ENCODE measurements at places on chromosomes 7 and 10.
A peak's percentile ranks its signal among the peaks of the same experiment; 100 is the strongest.

DNA sequence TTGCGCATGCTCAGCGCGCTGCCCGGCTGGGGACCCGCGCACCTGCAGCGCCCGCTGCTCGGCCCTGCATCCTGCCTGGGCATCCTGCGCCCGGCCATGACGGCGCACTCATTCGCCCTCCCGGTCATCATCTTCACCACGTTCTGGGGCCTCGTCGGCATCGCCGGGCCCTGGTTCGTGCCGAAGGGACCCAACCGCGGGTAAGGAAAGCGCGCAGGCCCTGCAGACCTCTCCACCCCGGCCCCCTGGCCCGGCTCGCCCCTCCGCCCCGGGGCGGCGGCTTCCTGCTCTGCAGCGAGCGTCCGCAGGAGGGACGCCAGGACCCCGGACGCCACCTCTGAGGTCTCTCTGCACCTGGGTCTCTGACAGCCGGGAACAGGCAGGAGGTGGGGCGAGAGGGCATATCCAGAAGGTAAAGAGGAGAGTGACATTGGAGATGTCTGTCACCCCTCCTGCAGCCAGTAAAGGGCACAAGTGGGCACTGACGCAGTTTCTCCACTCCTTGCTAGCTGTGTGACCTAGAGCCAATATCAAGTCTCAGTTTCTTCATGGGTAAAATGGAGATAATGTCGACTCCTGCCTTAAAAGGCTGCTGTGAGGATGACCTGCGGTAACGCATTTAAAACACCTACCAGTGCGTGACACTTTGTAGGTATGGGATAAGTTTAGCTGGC, 338 bp downstream of the ATP6V0E2 start:
- DNase-seq: peak; percentile 35

DNA sequence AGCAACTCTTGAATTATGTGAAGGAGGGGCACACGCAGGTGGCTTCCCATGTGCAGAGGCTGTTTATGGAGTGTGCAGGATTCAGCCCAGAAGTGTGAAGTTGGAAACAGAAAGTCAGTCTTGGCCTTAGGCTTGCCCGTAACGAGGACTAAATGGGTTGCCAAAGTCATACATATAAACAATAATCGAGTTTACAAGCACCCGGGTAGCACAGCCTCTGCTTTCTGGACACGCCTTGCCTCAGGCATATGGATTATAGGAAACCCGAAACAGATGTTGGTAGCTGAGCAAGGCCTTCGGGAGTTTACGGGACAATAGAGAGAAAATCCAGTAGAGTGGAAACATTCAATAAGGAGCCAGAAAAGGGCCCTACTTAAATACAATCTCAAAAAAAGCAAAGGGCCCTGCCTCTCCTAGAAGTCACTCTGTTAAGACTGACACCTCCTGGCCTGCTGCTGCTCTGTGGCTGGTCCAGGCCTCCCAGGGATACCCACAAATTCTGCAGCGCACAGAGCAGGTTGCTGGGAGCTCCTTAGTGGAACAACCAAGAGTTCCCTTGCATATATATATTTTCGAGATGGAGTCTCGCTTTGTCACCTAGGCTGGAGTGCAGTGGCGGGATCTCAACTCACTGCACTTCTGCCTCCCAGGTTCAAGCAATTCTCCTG, 48.5 kb downstream of the SMKR1 start:
- DNase-seq: no peak

GRCh38 chr7:92716825-92717580, 119.4 kb downstream of the CDK6 start:
- no peak for DNase-seq

DNA sequence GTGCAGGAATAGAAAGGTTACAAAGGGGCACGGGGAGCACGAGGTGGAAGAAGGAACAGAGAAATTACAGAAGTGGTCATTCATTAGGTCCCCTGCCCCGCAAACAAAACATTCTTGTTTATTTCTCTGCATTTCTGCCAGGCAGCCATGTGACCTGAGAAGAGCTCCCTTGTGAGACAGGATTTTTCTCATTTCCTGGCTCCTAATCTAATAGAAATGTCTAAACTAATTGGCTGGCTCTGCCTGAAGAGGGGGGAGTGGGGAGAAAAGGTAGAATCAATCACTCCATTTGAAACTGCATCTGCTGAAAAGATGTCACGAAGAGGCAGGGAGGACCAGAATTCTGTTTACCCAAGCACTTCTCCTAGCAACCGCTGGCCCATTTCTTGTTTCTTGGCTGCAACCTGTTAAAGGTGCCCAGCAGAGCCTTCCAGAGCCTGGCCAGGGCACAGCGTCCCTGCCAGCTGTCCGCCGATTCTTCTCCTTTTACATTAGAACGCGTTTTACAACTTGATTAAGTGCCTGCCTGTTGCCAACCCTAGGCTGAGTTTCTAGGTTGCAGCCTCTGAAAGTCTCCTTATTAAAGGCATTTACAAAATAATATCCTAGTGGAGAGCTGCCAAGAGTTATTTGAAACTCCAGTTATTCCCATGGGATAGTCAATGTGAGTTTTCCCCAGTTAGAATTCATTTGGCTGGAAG, 1227.6 kb downstream of the TYW1 start:
- no peak for DNase-seq

DNA sequence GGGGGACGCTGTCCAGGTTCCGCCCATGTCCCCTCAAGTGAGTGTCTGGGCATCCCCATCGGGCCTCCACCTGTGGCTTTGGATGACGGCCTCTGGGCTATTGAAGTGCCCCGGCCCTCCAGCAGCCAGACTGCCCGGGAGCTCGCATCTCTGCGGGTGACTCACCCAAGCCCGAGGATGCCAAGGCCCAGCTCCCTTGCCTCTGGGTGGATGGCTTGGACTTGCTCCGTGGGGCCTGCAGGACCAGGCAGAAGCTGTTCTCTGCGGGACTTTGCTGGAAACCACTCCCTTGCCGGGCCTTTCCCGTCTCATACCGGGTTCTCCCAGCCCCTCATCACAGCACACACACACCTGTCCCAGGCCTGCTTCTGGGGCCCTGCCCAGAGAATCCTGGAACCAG, 22.4 kb downstream of the DPYSL4 start:
- DNase-seq: no peak

GRCh38 chr7:106883456-106884026, 18.5 kb downstream of the PIK3CG start:
- DNase-seq: no peak

- no peak for DNase-seq
Measured at GRCh38 chr7:65915921-65916657, 43.2 kb downstream of the VKORC1L1 start.

GRCh38 chr10:70752571-70752970, 32.6 kb downstream of the TBATA start:
- no peak for DNase-seq

GRCh38 chr7:115662676-115663075, 367.9 kb downstream of the TFEC start:
- DNase-seq: no peak

GRCh38 chr7:20778063-20778721, 8.5 kb downstream of the SP8 start:
- DNase-seq: no peak

DNA sequence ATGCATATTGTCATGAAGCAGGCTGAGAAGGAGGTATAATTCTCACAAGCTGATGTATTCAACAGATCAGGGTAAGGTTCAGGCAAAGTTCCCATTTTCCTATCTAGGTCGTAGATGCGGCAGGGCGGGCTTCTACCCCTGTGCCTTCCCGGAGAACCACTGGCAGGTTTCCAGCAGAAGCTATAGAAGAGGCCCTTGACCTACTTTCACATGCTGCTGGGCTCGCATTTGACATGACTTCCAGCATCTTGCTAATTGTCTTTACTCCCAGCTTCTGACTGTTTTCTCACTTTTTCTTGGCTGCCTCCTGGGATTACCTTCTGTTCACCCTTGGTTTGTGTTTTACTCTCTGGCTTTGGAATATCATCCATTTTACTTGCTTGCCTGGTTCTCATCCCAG, 32.6 kb upstream of the ORC5 start:
- DNase-seq: no peak

GRCh38 chr7:26182706-26183105, 17.8 kb downstream of the HNRNPA2B1 start:
- DNase-seq: no peak

DNA sequence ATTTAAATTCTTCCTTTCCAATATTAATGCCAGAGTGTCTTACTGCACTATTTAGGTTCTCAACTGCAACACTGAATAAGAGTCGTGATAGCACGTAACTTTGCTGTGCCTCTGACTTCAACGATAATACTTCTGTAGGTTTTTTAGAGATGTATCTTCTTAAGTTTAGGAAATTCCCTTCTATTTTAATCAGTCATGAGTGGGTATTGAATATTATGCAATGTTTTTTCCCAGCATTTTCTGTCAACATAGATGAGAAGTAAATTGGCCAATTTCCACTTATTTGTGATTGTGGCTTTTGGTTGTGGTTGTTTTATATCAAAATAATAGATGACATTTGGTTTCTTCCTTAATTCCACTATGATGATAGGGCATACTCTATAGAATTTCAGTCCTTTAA, 6.7 kb upstream of the STK17A start:
- no peak for DNase-seq

DNA sequence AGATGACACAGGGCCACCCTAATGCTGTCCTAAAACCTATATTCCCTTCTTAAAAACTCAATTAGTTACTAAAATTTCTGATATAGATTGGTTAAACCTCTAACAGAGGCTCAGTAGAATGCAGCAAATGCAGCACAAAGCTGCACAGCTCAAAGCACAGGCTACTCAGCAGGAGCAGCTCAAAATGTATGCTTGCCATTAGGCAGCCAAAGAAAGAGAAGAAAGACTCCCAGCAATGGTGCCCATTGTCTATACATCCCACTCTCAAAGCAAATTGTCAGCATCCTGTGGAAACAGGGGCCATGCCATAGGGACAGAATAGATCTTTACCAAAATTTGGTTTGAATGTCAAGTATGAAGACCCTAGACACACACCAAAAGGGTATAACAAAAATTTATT, 73.5 kb downstream of the TFPI2 start:
- DNase-seq: no peak

Measured in activated CD8-positive, alpha-beta memory T cell treated with anti-CD3 and anti-CD28 coated beads, Interleukin-2, amount 50 U/mL, for 4 hours (primary cell).